ENCODE measurements at places on chromosomes 5 and 9.

DNA sequence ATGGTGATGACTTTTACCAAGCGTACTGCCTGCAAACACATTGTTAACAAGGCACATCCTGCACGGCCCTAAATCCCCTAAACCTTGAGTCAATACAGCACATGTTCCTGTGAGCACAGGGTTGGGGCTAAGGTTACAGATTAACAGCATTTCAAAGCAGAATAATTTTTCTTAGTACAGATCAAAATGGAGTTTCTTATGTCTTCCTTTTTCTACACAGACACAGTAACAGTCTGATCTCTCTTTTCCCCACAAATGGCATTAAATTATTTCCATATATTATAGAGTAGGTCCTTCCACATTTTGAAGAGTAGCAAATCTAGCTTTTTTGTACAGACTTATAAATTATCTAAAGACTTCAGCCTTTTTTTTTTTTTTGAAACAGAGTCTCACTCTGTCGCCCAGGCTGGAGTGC, 1.6 kb upstream of the TMEM141 start:
- DNase-seq, result no peak

GRCh38 chr5:109163336-109163735, 246.4 kb downstream of the PJA2 start:
- no peak for DNase-seq

DNA sequence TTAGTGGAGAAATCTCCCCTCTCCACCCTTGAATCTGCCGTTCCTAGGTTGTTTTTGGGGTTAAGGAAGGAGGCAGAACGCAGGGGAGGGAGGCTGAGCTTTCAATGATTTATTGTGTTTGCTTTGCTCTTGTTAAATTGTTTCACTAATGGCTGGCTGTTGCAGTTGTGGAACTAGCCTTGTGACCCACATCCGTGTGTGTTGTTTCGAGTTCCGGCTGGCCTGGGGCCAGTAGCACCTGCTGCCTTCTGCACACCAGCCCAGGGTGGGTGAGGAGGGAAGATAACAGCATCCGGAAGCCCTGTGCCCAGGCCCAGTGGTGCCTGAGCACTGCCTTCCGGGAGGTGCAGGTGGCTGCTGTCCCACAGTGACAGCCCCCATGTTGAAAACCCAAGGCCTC, 3.6 kb downstream of the ERGIC1 start:
- peak; percentile 61 for DNase-seq

- DNase-seq, result no peak
These were observed 7.6 kb upstream of the F2RL1 start for GRCh38 chr5:76811214-76811613.

DNA sequence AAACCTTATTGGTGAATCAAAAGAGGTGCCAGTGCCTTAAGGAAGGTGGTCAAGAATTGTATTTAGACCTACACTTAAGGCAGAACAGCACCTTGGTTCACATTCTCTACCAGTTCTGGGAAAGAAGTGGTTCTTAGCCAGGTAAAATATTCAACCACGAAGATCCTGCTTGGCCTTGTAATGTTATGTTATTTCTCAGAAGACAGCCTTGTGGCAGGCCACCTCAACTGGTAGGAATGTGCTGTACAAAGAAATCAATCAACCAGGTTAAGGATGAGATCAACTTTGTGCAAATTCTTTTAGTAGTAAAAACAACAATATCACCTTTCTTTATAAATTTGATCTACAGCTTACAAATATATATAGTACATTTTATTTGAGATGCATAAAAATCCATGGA, 246.8 kb downstream of the ARRDC3 start:
- no peak for DNase-seq

- DNase-seq, result no peak
These were observed 80.0 kb downstream of the SV2C start for GRCh38 chr5:76163111-76163628.

GRCh38 chr9:113858282-113858681, 17.8 kb upstream of the ZNF618 start:
- no peak for DNase-seq

DNA sequence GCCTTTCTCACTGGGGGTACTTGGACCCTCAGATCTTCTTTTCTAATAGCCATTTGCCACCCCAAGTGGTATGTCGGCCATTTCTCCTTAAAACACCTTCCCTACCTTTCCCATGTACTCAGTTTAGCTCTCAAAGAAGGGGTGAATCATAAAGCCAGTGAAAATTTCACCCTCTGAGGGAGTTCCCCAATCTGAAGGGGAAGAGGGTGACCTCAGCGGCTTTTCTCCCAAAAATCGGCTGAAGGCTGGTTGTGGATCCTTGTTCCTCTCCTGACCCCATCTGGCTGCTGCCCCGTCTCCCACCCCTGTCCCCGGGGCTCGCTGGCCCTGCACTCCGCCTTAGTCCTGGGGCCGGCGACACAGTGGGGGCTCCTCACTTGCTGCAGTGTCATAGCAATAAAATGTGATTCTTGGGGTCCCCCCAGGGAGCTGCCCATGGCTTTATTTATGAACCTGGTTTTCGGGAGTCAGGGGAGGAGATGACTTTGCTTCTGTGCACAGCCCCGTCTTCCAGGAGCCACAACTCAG, 17.3 kb upstream of the LTC4S start:
- DNase-seq, result no peak

DNA sequence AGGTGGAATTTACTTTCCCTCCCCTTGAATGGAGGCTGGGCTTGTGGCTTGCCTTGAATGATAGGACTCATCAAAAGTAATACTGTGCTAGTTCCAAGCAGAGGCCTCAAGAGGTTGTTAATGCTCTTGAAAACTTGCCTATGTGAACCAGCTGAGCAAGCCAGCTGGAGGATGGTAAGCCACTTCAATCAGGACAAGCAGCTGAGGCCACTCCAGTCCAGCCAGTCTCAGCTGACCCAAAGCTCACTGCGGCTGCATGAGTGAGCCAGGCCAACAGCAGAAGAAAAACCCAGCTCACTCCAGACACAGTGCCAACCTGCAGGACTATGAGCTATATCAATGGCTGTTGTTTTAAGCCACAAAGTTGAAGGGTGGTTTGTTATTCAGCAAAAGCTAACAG, 182.8 kb downstream of the MCTP1 start:
- DNase-seq, result no peak

GRCh38 chr9:6590334-6590733, 55.2 kb downstream of the GLDC start:
- no peak for DNase-seq

- DNase-seq, result no peak
These were observed 168.7 kb downstream of the TTC39B start for GRCh38 chr9:15138357-15138686.

- DNase-seq, result no peak
These were observed 118.7 kb upstream of the BOD1 start for GRCh38 chr5:173735184-173735583.

GRCh38 chr5:131640043-131640856, 5.2 kb upstream of the RAPGEF6 start:
- no peak for DNase-seq

DNA sequence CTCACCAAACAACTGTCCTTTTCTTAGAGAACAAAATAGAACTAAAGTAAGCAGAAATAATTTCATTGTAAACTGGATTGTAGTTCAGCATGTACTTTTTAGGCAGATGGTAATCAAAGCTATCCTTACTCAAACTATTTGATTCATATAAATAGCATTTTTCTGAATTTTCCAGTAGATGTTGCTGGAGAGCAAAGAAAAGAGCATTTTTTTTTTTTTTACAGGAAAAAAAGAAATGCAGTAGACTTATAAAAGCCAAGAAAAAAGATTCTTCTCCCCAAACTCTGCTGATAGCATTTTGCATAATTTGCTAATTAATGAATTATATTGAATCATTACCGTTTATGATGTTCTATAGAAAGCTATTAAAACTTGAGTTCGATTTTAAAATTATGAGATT, 715.3 kb upstream of the WWC1 start:
- no peak for DNase-seq

DNA sequence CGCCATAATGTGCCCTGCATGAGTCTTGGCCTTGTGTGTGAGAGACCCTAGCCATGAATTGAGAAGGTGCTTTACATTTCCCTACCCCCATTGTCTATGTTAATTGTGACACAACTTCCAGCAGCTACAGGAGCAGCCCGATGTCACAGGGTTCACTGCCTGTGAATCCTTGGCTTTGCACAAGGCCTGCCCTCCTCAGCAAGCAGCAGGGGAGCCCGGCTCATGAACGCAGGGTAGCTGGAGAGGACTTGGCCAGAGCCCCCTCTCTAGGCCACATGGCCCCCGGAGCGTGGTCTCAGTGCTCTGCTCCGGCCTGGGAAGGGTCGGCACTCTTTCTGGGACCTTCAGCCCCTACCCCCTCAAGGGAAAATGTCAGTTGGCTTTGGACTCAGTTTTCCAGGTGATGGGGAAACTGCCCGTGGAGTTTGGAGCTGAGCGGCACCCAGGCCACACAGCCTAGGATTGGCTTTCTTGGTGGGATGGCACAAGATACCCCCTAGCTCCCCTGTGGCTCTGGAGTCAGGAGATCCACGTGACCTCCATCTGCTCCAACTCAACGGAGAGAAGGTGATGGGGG, 160.8 kb downstream of the DAB2IP start:
- DNase-seq, result no peak

- DNase-seq, result no peak
These were observed 62.7 kb upstream of the ASS1 start for GRCh38 chr9:130382096-130382495.

DNA sequence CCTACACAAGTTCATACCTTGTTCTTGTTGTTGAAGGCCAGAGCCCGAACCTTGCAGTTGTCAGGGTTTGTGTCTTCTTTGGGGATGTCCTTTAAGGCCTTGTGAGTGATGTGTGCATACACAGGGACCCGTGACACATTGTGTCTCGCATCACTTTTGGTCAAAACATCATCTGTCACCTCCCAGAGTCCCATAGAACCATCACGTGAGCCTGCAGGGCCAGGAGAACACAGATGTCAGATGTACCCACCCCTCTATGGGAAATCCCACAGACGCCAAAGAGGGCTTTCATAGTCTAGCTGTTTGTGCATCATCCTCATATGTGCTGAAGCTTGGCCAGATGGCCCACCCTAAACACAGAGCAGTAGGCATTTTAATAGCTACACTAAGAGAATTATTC, 28.2 kb downstream of the DCAF12 start:
- no peak for DNase-seq
